ENCODE measurements at places on chromosomes 1 and 21.

DNA sequence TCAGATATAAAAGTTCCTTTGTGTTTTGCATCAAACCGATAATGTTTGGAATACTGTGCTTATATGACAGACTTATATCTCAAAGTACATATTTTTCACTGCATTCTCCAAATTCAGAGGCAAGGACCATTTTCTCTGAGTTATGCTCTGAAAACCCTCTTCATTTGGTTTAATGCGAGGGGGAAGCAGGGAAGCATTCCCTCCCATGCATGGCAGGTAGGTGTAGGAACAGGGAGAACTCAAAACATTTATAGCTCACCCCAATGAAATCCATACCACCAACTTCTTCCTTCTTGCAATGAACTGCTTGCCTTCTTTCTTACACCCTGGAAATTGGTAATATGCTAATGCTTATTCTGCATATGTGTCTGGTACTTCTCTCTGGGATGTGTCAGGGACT, 10.7 kb upstream of the ERICH3 start:
- no peak for DNase-seq

- no peak for DNase-seq
Observed at GRCh38 chr21:33300701-33301631, 23.8 kb upstream of the IFNAR1 start.

- no peak for DNase-seq
Observed at GRCh38 chr1:233085566-233085965, 135.2 kb downstream of the NTPCR start.

GRCh38 chr1:201466492-201466891, 2.5 kb downstream of the PHLDA3 start:
- peak; percentile 52 for DNase-seq

DNA sequence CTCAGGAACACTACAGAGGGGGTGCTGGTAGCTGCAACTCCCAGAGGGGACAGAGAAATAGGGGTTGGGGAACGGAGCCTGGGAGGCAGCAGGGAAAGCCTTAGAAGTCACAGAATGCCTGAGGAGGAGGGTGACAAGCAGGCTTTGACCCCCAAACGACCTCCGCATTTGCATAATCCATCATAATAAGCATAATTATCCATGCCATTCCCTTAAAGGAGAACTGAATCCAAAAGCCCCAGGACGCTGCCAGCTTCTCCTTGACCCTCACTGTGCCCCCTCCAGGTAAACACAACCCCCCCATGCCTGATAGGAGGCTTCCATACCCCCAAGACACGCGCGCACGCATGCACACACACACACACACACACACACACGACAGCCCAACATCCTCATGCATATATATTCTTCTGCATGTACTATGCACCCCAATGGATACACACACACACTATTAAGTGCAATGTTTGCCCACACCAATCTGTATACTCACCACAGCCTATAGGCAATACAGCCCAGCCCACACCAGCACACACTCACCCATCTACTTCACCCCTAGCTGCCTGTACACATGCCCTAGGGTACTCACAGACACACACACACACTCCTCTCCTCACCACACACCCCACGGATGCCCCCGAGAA, 27.8 kb downstream of the SDC3 start:
- no peak for DNase-seq

GRCh38 chr1:245111073-245111472, 43.7 kb upstream of the KIF26B start:
- no peak for DNase-seq

DNA sequence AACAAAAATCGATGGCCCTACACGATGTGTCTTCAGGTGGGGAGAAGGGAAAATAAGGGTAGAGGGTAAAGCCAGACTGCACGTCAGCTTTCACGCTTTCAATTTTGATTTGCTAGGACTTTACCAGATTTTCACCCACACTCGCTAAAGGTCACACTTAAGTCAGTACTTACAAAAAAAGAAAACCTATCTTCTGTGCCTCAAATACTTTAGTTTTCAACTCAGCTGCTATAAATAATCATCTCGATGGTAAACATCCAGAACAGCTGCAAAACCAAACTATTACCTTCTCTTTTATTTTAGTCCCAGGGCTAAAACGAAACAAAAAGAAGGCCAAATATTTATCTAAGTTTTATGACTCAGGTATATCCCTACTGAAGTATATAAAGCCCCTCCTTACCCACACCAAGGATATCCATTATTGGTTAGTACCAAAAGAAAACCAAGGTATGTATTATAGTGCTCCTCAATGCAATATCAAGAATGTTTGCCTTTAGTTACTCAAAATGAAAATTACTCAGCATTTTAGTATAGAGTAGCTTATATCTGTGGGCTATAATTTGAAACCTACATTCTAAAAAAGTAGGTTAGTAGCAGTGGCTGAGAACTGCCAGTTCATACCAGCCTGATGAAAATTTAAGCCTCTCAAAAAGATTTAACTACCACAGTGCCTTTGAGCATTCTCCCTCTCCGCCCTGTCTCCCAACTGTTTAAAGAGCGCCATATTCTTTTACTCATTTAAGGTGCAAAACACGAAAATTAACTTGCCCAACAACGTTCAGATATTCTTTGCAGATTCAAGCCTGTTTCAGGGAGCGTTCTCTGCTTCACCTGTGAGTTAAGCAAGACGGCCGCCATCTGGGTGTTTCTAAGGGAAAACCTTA, 1.5 kb downstream of the CSDE1 start:
- DNase-seq = no peak

DNA sequence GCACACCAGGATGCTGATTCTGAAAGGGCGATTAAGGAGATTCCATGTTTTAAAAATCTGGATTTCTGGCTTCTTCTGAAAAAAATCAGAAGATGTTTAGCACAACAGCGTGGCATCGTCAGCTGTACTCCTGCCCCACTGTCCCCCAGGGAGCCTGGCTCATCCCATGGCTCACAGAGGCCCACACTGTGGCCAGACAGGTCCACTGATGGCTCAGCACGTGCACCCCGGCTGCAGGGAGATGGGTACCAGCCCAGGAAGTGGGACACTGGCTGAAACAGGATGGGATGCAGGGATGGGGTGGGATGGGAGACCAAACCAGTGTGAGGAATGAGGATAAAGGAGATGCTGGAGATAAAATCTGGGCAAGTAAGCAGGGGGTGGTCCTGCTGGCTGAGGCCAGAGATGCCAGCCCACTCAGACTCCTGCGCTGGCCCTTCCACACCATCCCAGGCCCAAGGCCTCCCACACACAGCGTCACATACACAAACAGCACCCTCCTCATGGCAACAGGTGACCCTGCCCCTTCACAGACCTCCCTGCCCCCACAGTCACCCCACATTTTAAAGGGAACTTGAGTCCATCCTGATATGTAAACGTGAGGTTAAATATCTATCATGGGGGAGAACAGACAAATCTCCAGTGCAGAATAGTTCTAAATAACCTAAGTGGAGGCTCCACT, 23.9 kb upstream of the SAMD11 start:
- DNase-seq = no peak

DNA sequence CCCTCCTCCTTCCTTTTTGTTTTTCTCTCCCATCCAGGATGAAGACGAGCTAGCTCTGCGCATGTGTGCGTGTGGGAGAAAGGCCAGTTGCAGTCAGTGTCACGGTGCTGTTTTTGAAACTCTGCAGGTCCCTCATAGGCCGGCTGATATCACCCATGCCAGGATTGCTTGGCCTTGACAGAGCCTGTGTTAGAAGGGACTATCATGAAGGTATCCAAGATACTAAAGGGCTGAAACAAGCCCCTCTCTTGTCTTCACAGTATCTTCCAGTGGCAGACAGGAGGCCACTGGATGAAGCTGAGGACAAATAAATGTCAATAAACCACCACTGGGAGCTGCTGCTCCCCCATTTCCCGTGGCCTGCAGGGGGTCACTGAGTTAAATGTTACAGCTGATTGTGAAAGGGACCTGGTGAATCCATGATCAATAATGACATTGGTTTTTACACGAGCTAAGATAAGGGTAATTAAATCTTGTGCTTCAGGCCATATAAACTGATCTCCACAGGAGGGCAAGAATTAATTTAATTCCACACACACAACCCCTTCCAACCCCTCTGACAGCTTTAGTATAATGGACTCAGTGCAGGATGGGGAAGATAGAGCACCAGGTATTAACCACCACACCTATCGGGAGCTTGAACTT, 64.6 kb upstream of the TARBP1 start:
- no peak for DNase-seq

DNA sequence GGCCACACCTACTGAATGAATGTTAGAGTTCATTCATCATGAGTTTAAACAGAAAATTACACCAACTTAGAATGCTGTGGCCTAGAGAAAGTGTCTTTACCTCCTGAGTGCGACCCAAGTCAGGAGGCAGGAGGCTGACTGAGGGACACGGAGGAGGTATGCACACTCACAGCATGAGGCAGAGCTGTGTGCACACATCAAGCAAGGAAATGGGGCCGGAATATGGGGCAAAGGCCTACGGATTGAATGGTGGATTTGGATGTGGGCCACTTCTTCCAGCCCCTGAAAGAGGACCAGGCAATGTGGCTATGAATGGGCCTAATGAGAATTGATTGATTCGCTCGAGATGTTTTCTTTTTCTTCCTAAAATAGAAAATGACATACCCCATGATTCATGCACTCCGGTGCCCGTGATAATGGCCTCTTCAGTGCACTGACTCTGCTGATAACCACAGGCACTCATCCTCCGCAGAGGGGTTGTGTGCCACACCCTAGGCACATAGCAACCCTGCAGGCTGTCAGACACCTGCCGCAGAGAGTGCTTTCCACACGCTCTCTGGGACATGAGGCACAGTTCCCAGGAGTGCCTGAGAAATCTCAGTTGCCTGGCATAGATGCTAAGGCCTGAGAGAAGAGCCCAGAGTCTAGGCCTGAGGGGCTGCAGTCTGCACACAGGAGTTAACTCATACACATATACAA, 155.5 kb downstream of the GLUL start:
- DNase-seq = peak; percentile 19

GRCh38 chr21:29205988-29206387, 75.5 kb downstream of the MAP3K7CL start:
- DNase-seq = no peak

DNA sequence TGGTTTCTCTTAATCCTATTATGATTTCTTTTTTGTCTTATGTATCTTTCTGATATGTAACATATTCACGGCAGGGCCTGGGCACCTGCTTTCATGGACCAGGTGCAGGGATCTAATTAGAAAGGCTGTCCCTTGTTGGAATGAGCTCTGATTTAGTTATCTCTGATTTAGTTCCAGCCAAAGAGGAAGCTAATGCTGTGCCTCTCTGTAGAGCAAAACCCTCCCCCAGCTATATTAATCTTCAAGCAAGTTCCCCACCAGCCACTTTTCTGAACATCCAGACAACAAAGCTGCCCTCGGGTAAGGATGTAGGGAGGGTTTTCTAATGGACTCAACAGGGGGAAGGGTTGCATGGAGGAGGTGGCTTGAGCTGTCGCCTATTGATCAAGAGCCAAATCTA, 6.1 kb downstream of the TSACC start:
- no peak for DNase-seq

DNA sequence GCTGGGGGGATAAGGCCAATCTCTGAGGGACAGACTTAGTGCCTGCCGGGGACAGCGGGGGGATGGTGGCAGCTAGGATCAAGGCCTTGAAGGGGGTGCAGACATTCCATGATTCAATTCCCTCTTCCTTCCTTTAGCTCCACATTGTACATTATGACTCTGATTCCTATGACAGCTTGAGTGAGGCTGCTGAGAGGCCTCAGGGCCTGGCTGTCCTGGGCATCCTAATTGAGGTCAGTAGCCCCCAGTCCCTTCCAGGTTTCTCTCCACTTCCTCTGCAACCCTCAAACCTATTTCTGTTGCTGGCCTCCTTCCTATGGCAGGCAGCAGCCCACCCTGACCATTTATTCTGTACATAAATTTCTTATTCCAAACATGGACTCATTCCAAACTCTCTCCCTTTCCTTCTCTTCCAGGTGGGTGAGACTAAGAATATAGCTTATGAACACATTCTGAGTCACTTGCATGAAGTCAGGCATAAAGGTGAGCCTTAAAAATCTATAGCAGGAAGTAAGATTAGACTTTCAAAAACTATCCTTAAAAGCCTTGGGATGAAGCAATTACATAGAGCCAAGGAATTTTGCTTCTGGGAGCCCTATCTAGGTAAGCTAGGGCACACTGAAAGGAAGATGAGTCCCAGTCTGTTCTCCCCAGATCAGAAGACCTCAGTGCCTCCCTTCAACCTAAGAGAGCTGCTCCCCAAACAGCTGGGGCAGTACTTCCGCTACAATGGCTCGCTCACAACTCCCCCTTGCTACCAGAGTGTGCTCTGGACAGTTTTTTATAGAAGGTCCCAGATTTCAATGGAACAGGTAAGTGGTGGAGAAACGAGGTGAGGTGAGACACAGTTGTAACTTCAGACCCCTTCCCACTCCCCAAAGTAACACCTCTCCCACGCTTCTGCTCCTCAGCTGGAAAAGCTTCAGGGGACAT, 5.1 kb downstream of the CA14 start:
- no peak for DNase-seq

DNA sequence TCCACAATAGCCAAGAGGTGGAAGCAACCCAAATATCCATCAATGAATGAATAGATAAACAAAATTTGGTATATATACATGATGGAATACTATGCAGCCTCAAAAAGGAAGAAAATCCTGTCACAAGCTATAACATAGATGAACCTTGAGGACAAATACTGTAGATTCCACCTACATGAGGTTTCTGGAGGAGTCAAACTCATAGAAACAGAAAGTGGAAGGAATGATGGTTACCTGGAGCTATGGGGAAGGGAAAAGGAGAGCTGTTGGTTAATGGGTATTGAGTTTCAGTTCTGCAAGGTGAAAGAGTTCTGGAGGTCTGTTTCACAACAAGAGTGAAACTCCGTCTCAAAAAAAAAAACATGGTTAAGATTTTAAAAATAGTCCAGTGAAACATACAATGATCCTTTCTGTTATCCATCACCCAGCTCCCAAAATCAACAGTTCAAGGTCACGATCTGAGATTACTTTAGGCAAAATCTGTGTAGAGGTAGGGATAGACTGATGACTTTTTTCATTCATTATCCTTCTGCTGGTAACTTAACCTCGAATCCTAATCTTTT, 80.8 kb upstream of the HNRNPU start:
- no peak for DNase-seq

DNA sequence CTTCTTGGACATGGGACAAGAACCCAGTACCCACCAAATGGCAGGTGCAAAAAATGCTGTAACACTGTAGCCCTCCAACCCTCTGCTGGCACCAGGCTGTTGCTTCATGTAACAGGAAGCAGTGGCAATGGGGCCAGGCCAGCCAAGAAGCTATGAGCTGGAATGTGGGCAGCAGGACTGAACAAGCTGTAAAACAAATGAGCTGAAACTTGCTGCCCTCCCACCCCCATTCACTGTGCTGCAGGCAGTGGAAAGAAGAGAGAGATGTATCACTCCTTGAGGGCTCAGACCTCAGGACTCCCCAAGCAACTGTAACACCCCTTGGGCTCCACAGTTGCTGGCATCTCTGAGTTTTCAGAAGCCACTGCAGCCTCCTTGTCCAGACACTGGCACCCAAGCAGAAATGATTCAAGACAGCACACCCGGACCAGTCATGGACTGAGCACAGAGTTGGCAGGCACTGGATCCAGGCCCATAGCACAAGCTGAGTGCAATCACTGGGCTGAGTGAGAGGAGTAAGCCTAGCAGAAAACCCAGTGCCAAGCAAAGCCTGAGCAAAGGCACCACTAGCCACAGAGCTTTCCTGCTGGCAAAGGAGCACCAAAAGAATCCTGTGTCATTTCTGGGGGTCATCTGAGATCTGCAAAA, 321.4 kb upstream of the CXADR start:
- no peak for DNase-seq
